Activated CD4-positive, alpha-beta T cell treated with anti-CD3 and anti-CD28 coated beads, Interleukin-10, Interleukin-2, amounts not matched to agents 100 ng/mL and 50 ng/mL, durations not matched to agents 16 hours and 8 hours (primary cell): ENCODE measurements at places on chromosomes 11 and 22.

DNA sequence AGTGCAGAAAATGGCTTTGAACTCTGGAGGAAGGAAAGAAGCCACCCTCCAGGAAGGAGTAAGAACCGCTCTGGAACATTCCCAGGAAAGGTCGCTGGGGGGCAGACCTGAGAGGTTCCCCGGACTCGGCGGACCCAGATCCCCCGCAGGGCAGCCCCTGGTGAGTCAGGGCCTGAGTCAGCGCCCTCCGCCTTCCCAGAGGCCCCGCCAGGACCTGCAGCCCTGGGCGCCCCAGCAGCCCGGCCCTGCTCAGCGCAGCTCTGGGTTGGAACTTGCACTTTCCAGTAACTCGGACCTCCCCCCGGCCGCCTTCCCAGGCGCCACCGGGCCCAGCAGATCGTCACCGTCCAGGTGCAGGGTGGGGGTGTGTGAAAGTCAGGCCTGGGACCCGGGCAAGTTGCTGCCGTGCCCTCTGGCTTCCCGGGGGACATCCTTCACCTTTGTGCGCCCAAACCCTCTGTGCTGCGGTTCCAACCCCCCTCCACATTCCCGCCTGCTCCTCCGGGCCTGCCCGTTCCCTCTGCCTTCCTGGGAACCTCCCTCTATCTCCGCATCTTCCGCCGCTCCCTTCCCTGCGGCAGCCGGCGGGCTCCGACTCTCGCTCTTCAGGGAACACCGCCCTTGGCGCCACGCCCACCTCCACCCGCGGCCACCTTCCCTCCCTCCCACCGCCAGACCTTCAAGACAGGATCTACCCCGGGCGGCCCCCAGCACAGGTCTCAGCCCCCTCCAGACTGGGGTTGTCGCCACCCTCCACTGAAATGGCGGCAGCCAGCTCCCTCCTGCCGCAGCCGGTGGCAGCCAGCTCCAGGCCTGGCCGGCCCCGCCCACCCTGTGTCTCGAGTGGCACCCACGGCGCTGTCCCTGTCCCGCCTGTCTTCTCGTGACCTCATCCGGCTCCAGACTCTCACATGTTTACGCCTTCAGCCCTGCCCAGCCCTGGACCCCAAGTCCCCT, 36.8 kb upstream of the WNT7B start:
- peak; percentile 92 for DNase-seq

DNA sequence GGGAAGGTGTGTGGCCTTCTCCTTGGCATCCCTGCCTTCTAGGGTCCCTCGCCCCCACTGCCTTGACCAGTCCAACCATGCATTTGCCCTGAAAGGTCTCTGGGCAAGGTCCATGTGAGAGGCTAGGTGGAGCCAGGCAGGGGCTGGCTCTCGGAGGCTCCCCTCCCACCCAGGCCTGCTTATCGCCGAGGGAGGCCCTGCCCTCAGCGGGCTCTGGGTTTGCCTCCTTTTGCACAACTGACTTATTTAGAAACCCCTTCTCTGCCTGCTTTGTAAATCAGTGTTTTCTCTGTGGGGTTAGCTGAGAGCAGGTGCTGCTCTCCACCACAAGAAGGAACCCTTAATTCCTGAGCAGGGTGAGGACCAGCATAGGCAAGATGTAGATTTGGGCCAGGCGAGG, 47.7 kb downstream of the CD82 start:
- peak; percentile 44 for DNase-seq

- no peak for DNase-seq
Measured at GRCh38 chr11:61771985-61772455, 19.6 kb downstream of the MYRF start.

GRCh38 chr22:48258811-48259210, 1496.4 kb downstream of the TBC1D22A start:
- DNase-seq, result no peak

DNA sequence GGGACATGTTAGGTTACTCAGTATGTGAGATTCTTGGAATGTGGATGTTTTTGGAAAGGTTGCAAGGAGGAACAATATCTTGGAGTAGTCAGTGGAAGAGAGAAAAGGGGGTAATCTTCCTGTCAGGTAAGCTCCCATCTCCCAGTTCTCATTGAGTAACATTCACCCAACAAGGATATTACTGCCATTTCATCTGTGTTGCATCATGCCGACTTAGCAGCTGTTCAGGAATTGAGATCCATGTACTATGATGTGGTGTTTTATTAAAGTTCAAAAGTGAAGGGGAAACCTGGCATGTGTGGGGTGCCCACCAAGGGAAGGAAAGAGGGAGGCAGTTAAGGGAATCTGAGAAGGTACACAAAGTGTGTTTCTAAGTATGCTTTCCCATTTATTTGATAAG, 58.4 kb upstream of the RASSF10 start:
- DNase-seq, result no peak

- no peak for DNase-seq
Measured at GRCh38 chr22:35539487-35539886, 1.1 kb upstream of the RASD2 start.

- peak; percentile 34 for DNase-seq
Measured at GRCh38 chr11:62497132-62497801, 49.3 kb downstream of the AHNAK start.

- no peak for DNase-seq
Measured at GRCh38 chr22:49295465-49295743, 532.3 kb downstream of the BRD1 start.

DNA sequence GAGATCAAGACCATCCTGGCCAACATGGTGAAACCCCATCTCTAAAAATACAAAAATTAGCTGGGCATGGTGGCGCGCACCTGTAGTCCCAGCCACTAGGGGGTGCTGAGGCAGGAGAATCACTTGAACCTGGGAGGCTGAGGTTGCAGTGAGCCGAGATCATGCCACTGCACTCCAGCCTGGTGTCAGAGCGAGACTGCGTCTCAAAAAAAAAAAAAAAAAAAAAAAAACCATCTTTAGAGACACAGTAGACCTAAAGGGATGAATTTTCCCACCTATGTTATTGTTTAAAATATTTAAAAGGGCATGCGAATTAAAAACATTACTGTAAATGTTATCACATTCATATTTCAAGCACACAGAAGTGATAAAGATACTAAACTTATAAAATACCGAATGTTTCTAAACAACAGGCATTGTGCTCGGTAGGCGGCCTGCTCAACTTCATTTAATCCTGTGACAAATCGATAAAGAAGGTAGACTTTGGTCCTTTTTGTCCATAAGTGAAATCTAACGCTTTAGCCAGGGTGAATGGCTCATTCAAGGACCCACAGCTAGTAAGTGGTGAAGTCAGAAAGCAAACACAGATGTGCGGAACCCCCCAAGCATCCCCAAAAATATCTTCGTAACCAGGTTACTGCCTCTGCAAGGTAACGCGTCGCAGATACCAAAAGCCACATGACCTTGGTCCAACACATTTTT, 16.1 kb downstream of the NCAPD3 start:
- peak; percentile 70 for DNase-seq

- no peak for DNase-seq
Measured at GRCh38 chr11:134819041-134819440, 407.0 kb upstream of the B3GAT1 start.

GRCh38 chr11:78446210-78446609, 28.6 kb upstream of the GAB2 start:
- DNase-seq, result no peak
